ENCODE measurements at places on chromosomes 5 and 9.

DNA sequence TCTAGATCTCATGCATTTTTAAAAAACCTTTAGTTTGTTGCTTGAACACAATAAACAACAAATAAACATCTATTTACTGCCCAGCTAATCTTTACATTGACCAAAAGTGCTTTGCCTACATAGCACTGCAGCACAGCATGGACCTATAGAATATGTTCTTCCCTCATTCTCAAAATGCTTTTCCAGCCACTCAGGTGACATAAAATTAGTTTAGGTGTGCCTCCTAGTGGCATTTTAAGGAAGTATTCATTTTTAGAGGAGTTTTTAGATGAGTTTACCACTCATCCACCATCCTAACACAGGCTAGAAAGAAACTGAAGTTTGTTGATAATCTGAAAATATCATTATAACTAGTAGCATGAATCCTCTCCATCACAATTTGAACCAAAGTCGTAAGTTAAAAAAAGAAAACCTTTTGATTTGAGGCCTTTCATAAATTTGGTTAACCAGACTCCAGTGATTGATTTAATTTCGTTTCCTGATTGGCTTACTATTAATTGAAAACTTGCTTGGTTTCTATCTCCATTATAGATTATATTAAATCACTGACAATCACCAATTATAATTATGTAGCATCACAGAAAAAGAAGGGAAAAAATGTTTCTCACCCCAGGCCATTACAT is 12.6 kb downstream of the PLGRKT start:
- peak; percentile 42 for DNase-seq

GRCh38 chr5:158320178-158320674 is 461.3 kb upstream of the CLINT1 start:
- no peak for DNase-seq

GRCh38 chr5:122430319-122430586 is 118.2 kb downstream of the SNCAIP start:
- DNase-seq: no peak

GRCh38 chr9:84235511-84235910 is 105.0 kb downstream of the SLC28A3 start:
- no peak for DNase-seq

GRCh38 chr5:59102437-59102836 is 519.6 kb downstream of the RAB3C start:
- DNase-seq: no peak

GRCh38 chr5:132325691-132326090 is 31.5 kb downstream of the SLC22A4 start:
- no peak for DNase-seq

DNA sequence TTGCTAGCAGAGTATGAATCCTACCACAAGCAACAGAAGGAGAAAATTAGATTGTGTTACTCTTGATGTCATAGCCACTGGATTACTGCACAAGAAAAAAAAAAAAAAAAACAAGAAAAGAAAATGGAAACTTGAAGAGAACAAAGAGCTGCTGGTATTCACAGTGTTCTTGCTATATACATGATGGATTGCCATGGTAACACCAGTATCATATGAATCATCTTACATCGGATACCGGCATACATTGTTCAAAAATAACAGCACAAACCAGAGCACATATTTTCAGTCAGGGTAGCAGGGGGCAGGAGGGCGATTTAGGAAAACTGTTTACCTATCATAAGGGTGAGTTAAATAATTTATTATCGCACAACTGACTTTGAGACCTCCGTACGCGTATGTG is 472.9 kb downstream of the PDE4D start:
- no peak for DNase-seq

GRCh38 chr9:70679845-70680244 is 265.4 kb upstream of the KLF9 start:
- DNase-seq: no peak

DNA sequence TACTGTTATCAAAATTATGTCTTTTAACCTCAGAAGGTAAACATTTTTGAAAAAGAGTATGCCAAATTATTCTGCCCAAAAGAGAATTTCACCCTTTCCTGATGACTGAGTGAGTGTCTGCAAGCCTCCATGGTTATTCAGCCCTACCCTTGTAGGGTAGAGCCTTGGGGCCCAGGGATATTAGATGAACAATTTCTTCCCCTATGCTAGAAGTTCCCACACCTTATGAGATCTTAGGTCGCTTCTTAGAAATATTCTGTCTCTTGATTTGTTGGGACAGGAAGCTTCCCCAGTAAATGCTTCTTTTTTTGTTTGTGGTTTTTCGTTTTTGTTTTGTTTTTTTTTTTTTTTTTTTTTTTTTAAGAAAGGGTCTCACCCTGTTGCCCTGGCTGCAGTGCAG is 3.1 kb downstream of the CRB2 start:
- DNase-seq: no peak

DNA sequence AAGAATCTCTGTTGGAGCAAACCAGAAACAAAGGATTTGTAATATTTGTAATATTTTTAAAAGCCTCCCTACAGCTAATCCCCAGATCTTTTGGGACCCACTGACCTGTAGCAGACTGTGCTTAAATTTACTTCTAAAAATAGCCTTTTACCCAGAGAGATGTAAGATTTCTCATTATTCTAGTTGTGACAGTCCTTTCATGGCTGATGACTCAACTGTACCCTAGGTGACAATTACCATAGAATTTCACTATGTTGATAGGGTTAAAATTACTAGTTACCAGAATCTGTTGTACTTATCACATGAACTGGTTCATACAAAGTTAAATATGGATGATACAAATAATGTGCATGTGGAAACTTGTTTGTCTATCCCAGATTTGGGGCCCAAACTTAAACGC is 543.9 kb upstream of the SEMA6A start:
- DNase-seq: no peak

GRCh38 chr5:133851521-133851920 is 116.9 kb downstream of the C5orf15 start:
- no peak for DNase-seq

DNA sequence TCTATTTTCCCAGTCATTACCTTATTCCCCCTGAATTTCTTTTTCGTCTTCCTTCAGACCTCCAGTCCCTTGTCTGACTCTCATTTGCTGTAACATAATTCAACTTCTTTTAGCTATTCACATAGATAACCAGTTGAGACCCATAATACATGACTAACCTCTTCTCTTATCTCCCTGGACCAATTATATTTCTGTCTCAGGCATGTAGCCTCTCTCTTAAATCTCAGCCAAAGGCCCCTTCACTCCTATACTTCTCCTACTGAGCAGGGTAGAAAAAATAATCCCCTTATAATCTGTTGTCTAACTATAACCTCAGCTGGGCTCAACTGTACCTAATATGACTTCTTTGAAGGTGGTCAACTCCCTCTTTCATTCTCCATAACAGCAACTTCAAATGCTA is 20.9 kb downstream of the RANBP6 start:
- DNase-seq: no peak

DNA sequence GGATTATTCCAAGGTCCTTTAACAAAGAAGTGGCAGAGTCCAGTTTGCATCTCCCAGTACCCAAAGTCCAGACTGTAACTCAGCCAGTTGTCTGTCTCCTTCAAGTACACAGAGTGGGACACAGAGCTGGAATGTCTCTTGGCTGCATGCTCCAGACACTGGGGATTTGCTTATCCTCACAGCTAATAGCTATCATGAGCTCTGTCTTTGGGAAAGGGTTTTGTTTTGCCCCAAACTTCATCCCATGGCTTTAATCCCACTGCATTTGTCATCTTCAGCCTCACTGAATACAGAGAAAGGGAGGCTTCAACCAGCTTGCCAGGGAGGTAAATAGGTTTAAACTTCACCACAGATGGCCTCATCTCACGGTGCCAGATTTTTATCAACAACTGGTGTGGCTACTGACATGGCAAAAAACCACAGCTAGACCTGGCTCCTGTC is 412.2 kb upstream of the SLC24A2 start:
- DNase-seq: no peak

GRCh38 chr5:180792287-180792964 is 10.2 kb downstream of the MGAT1 start:
- DNase-seq: no peak

DNA sequence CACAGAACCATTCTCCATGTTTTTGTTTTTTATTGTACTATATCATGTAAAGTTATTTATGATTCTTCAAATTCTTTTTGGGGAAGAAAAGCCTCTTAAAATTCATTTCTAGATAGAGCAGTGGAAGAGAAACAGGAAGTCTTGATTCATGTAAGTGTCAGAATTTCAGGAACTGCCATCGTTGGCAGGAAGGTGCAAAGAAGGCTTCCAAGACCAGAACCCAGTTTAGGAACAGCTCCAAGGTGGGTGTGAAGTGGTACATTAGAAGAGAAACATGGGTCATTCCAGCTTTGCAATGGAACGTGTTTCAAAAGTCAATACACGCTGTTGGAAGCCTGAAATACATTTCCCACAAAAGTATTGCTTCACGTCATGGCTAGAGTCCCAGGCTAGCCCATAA is 14.8 kb downstream of the SAXO1 start:
- no peak for DNase-seq

DNA sequence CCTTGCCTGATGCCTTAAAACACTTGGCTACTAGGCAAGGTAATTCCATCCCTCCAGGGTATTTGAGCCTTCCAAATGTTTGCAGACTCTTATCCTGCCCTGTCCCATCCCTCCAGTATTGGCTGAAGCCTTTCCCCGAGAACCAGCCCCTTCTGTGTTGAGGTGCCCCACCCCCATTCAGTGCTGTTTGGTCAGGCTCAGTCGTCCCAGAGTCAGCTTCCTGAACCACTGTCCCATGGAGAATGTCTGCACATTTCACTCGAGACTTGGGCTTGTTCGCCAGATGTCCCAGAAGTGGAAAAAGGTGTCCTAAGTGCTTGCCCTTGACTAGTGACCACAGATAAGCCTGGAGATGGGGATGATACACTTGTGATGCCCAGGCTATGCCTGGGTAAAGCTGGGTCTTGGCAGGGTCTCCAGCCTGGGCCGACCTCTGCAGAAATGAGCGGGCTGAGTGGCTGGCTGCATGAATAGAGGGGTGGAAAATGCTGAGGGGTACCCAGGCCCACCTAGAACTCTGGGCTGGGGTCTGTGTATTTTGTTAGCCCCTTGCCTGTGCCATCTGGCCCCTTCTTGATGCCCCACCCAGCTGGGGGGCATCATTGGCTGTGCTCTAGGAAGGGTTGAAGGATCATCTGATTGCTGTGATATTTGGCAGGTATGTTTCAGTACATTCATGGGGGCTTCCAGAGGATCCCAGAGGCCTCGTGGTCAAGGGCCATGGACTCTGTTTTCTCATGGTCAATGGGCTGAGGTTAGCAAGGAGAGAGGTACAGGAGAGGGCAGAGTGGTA is 178.4 kb downstream of the MACROH2A1 start:
- DNase-seq: no peak

- peak; percentile 41 for DNase-seq
Observed at GRCh38 chr5:84017523-84018172, 297.0 kb upstream of the HAPLN1 start.

GRCh38 chr5:86644843-86645242 is 27.1 kb downstream of the COX7C start:
- no peak for DNase-seq

- peak; percentile 43 for DNase-seq
Observed at GRCh38 chr9:128552744-128553440, 505 bp downstream of the SPTAN1 start.

GRCh38 chr5:131974622-131974955 is 29.1 kb upstream of the MEIKIN start:
- DNase-seq: no peak

- no peak for DNase-seq
Observed at GRCh38 chr5:67105270-67105669, 91.3 kb downstream of the CD180 start.

GRCh38 chr5:132396589-132397031 is 27.1 kb downstream of the SLC22A5 start:
- DNase-seq: no peak

GRCh38 chr5:17143335-17143734 is 74.1 kb upstream of the BASP1 start:
- peak; percentile 68 for DNase-seq

GRCh38 chr5:33417632-33418031 is 23.1 kb upstream of the TARS1 start:
- no peak for DNase-seq

GRCh38 chr5:157842185-157842584 is 16.8 kb downstream of the CLINT1 start:
- no peak for DNase-seq

- no peak for DNase-seq
Observed at GRCh38 chr9:132516301-132516700, 66.1 kb upstream of the BARHL1 start.

- DNase-seq: no peak
Observed at GRCh38 chr9:130165579-130165978, 6.6 kb upstream of the NCS1 start.

- no peak for DNase-seq
Observed at GRCh38 chr5:102307232-102307631, 11.1 kb upstream of the SLCO4C1 start.

DNA sequence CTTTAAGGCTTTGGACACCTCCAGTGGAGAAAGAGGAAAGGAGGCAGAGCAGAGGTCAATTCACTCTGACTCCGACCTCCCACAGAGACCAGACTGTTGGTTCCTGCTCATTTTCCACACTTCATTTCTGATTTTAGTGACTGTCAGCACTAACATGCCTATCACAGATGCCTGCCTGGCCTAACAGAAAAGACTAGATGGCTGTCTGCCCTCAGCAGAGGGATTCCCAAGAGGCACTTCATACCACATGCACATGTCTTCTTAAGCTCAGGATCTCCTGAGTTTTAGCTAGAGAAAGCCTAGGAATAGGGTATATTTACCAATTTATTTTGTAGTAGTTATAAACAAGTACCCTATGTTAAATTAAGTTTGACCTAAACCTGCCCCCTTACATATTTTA is 336.0 kb downstream of the ENC1 start:
- DNase-seq: no peak

- no peak for DNase-seq
Observed at GRCh38 chr5:9381464-9381863, 164.4 kb downstream of the SEMA5A start.

GRCh38 chr9:134378901-134379338 is 52.7 kb downstream of the RXRA start:
- no peak for DNase-seq

DNA sequence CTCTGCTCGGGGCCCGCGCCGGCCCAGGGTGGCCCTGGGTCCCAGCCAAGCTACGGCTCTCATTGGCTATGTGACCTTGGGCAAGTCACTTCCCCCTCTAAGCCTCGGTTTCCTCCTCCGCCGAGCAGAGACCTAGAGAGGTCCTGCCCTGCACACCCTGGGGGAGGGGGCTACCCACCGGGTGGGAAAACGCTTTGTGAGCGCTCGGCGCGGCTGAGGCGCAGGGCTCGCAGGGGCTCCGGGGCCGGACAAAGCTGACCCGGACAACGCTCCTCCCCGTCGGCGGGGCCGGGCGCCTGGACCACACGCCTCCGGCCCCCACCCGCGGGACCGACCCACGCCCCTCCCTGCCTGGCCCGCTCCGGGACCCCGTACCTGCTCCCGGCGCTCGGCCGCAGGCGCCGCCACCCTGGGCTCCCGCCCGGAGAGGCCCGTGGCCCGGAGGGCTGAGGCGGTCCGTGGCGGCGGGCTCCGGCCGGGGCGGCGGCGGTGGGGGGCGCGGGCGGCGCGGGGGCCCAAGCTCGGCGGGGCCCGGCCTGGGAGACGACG is 85.7 kb upstream of the MELK start:
- peak; percentile 42 for DNase-seq

All from endothelial cell of umbilical vein (primary cell).